ENCODE measurements at places on chromosomes 16 and 17.

DNA sequence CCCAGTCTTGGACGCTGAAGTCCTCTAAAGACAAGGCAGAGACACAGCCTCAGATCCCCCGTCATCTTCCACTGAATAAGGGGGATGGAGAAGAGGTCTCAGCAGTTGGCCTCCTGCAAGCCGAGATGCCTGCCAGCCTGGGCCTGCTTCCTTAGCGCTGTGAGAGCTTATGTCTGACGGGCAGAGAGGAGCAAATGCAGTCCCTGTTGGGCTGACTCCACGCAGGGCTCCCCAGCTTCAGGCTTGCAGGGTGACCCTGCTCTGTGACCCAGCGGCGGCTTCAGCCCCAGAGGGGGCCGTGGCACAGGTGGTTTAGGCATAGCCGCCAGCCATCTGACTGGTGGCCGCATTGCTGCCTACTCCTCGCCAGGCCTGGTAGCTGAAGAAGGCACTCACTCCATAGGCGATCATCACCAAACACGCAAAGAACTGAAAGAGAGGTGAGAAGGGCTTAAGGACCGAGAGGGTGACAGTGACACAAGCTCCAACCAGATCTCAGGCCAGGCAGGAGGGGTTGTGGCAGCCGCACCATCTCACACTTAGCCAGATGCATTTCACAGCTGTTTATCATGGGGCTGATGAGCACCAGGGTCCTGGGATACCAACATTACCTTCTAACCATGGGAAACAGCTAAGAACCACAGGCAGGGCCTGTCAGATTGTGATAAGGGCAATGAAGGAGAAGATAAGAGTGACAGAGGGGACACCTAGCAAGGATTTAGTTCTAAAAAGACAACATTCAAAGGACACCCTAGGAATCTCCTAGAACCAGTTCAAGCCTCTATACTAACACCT lies 11.7 kb downstream of the ARL2BP start:
- no peak for DNase-seq

DNA sequence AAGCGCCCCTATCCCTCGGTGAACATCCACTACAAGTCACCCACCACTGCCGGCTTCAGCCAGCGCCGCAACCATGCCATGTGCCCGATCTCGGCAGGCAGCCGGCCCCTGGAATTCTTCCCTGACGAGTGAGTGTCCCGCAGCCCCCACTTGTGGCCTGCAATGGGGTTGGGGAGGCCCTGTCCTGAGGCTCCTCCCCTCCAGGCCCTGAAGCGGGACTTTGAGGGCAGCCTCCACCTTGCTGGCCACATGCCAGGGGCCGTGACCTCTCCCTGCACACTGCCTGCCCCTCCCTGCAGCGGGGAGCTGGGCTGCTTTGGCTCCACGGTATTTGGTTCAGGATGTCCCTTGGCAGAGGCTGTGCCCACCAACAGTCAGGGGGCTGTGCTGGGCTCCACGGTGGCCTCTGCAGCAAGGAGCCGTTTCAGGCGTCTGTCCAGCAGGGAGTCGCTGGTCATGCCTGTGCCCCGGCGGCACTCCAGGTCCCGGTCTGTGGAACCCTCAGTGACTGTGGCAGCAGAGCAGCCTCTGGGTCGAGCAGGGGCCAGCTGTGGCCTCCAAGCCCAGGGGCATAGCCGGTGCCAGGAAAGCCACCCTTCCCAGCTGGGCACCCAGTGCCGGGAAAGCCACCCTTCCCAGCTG lies 8.3 kb downstream of the NME3 start:
- DNase-seq = no peak

DNA sequence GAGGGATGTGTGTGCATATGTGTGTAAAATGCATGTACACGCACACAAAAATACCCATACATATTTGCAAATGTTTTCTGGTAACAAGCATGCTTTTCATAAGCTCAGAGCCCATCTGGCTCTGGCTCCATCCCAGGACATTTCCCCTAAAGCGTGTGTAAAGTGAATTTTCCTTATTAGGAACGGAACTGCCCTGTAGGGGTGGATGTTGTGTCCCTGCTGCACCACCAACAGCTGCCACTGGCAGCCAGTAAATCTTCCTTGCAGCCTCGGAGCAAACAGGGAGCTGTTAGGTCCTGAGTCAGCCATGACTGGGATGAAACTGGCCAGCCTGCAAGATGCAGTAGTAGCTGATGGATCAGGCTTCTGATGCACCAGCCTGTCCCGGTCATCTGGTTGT lies 393.5 kb downstream of the UTP18 start:
- no peak for DNase-seq

GRCh38 chr17:43945074-43945829 lies 3.0 kb upstream of the PPY start:
- peak; percentile 64 for DNase-seq

DNA sequence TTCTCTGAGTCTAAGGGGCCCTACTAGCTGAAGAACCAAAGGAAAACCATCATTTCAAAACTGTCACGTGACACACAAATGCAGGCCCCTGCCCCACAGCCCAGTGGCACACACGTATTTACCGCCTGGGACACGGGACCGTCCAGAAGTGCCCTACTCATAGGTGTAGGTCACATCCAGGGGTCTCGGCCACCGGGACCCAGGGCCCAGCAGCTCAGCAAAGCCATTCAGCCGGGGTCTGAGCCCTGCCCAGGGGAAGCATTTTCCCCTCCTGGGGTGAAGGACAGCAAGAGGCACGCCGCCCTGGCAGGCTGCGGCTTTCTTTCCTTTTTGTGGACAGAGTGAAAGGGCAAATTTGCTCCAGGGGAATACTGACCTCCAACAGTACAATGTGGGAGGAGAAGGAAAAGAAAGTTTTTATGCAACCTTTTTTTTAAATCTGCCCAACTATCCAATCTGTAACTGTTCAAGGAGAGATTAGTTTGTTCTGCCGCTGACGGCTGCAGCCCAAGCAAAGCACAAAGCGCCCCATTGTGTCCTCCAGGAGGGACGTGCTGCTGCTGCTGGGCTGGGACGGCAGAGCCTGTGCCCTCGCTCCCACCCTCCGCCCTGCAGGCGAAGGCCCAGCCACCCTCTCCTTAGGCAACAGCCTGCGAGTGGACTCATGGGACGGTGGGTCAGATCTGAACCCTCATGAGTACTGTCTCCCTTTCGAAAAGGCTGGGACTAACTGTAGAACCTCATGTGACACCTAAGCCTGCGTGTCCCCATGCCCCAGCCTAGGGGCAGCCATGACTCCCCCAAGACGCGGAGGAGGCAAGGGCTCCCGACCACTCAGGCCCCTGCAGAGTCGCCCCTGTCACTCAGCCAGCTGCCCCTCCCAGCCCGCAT lies 21.3 kb downstream of the SLC7A5 start:
- DNase-seq = no peak

GRCh38 chr16:7351610-7352510 lies 19.2 kb downstream of the RBFOX1 start:
- DNase-seq = no peak

DNA sequence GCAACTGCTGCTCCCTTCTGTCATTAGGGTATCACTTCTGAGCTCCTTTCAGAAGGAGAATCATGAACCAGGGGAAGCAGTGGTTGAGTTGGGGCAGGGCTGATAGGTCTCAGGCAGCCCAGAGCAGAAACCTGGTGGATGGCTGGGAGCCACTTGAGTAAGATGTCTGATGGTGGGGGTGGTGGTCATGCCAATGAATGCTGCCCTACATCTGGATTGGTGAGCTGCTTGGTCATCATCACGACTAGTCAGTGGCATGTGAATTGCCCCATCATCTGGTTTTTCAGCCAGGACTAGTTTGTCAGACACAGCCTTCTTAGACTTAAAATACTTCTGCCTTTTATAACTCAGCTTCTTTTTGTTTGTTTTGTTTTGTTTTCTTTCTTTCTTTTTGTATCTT lies 2.6 kb downstream of the GID4 start:
- DNase-seq = peak; percentile 27

DNA sequence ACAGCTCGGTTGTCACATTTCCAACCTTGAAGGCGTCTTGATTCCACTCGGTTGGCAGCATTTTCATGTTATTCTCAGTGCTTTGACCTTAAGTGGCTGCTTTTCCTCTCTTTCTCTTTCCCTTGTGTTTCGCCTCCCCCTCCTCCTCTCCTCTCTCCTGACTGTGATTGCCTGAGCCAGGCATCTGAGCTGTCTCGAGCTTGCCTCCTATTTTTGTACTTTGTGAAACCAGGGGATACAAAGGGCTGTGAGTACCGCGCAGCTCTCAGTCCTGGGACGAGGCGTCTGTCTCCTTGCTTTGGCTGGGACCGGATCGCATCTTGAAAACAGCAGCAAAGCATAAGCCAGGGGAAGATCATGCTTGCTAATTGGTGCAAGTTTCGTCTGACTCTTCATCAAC lies 48.8 kb upstream of the SDK2 start:
- no peak for DNase-seq

DNA sequence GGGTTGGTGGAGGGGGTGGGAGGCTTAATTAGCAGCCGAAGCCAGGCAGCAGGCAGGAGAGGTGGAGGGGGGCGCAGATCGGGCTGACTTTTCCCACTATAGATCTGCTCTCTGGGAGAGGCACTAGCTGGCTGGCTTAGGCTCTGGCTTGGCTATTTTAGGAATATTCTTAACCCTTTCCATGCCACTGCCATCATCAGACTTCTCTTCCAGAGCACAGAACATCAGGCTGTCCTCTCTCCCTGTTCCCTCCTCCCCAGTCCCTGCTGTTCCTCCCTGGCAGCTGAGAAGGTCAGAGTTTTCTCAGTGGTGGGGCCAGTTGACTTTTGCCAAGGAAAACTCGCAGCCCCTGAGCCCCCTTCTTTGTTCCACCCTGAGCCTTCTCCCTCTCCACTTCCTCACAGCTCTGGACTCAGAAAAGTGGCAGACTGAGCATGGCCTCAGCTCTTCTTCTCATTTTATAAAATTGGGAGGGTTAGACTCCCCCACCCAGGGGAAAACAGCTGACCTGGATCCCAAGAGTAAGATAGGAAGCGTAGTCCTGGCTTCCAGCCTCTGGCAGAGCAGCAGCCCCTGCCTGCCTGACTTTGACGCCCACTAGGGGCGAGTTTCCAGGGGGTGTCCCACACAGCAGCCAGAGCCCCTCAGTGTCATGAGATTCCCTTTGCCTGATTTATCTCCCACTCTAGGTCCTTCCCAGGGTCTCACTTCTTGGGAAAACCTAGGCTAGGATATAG lies 9.9 kb upstream of the C1QL1 start:
- no peak for DNase-seq

GRCh38 chr17:40168262-40168832 lies 8.9 kb upstream of the RAPGEFL1 start:
- DNase-seq = peak; percentile 73

DNA sequence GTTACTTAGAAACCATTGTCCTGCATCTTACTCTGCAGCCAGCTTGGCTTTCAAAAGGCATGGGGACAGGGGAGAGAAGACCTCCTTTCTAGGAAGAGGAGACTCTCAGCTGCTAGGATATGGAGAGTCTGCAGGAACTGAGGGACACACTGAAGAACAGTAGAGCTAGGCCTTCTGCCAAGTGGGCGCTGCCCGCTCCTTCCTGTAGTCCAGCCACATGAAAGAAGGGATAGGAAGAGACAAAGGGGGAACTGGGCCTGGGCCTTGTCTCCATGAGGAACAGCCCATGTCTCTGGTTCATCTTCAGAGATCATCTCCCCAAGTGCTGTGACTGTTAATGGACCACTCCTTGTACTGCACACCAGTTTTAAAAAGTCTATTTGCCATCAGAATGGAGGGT lies 78.4 kb downstream of the SYCE1L start:
- no peak for DNase-seq

DNA sequence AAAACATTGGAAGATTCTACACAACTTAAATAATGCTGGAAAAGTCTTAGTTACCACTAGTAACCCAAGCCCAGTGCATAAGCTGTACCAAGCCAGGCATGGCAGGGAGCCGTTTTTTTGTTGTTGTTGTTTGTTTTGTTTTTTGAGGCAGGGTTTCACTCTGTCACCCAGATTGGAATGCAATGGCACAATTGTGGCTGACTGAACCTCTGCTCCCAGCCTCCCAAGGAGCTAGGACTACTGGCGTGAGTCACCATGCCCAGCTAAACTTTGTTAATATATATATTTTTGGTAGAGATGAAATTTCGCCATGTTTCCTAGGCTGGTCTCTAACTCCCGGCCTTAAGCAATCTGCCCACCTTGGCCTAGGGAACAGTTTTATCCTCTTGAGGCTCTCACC lies 564 bp upstream of the TMIGD1 start:
- DNase-seq = no peak

GRCh38 chr16:77057161-77057774 lies 133.7 kb upstream of the MON1B start:
- DNase-seq = no peak

- DNase-seq = no peak
Observed at GRCh38 chr17:77880711-77881450, 77.6 kb upstream of the TNRC6C start.

- DNase-seq = no peak
Observed at GRCh38 chr17:35731917-35732805, 722 bp downstream of the RASL10B start.

- DNase-seq = peak; percentile 58
Observed at GRCh38 chr17:17778308-17779014, 58.3 kb downstream of the SREBF1 start.

- DNase-seq = no peak
Observed at GRCh38 chr16:88064889-88065746, 113.9 kb downstream of the BANP start.

DNA sequence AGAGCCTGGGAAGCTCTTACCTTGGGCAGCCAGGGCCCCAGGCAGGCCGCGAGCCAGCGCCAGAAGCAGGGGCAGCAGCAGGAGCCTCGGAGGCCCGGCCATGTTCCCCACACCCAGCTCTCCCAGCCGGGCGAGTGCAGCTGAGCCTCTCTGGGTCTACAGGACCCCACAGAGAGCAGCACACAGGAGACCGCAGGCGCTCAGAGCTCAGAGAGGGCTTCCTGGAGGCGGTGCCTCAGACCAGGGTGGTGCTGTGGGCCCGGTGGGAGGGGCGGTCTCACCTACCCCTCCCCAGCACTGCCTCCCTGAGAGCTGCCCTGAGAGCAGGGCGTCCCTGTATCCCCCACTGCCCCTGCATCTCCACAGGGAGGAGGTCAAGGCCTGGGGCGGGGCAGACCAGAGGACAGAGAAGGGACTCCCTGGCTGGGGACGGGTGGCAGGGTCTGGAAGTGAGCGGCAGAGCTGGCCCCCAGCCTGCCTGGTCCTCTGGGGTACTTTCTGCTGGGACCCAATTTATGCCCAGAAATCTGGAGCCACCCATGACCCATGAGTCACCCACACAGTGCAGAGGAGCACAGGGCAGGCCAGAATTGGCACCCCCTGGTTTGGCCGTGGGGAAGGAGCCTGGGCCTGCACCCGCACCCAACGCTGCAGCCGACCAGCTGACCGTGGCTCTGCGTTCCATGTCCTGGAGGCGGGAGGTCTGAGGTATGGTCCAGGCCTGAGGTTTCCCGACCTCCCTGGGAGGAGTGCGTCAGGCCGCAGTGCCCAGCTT lies at the start of gene CD7:
CD7 (minus strand) TSS at position 215 of the 775 bp plus-strand sequence; CDS start at position 102, 113 bp downstream.
- DNase-seq = no peak

GRCh38 chr17:38588788-38589174 lies 17.0 kb downstream of the SRCIN1 start:
- DNase-seq = no peak

- no peak for DNase-seq
Observed at GRCh38 chr17:77854083-77854758, 104.3 kb upstream of the TNRC6C start.

- no peak for DNase-seq
Observed at GRCh38 chr17:19706791-19707727, 9.3 kb downstream of the SLC47A2 start.

- no peak for DNase-seq
Observed at GRCh38 chr17:57773557-57773956, 28.5 kb upstream of the CCDC182 start.

All from fibroblast of skin of right biceps (primary cell).